LHCN-M2 (cell line): ENCODE measurements at places on chromosomes 11 and 22. TPM values are rescaled to one million over a fixed set of nuclear protein-coding genes. Genes with fewer than 3 reads are reported as not detected.

DNA sequence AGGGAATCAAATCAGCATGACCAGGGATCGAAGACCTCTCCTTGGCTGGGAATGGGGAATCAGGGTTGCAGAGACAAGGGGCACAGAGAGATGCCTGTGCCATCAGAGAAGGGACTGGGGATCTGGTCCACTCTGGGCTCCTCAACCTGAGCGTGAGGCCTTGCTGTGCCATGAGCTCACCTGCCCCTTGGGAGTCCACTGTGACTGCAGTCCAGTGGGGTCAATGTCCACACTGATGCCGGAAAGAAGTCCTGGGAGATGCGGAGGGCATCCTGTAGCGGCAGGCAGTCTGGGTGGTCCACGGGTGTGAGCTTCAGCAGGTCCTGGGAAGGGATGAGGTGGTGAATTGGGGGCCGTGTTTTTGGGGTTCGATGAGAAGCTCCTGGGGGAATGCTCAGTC, 7.3 kb upstream of the RGL4 start:
- DNase-seq: no peak

GRCh38 chr11:47536915-47537314, 16.0 kb downstream of the CELF1 start:
- DNase-seq: no peak

- DNase-seq: no peak
Observed at GRCh38 chr11:128195057-128195751, 392.2 kb downstream of the ETS1 start.

DNA sequence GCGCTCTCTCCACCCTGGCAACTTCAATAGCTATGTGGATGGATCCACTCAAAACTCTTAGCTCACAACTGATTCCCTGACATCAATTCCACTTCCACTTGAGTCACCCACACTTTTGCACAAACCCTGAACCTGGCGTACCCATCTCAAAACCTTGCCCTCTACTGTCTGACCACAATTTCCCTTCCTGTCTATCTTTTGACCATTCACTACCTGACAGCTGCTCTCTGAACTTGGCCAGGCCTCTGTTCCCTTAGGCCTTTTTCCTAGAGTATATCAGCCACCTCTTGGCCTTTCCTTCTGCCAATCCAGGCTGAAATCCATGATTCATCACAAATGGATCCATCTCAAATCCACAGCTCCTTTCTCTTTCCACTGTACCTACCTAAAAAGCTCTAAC, 106.0 kb downstream of the RPL27A start:
- peak; percentile 64 for DNase-seq

The AMOTL1 gene
- 30.2 and 39.8 TPM in 2 replicates for total RNA-seq

DNA sequence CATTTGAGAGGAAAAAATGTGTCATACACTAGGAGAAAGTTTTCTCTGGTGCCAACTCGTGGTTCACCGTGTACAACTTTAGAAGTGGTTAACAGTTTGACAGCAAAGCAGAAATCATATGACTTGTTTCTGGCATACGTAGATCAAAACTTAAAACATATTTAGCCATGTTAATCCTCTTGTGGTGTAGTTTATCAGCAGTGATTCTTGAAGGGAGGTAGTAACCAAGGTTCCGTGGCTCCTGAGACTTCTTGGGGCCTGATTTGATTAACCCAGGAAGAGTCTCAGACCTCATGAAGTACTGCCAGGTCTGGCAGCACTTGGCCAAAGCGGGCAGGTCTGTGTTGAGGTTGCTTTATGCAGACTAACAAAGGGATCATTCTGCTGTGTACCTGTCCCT, 40.5 kb downstream of the SREBF2 start:
- no peak for DNase-seq

The KRTAP5-1 gene
- not detected in 2 replicates for total RNA-seq

DNA sequence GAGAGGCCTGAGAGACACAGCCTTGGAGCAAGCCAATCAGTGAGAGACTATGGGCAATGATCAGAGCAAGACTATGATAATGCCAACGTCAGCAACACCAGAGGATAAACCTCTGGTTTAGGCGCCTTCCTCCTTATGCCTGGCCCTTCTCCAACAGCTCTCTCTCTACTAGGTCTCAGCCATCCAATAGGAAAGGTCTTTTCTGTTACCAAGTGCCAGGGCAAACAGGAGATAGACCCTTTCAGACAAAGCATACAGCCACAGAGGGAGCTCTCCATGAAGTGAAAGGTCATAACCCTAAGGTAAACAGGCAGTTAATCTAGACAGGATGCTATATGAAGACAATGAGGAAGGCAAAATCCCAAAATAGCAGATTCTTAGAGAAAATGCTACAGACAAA, 9.5 kb downstream of the STK33 start:
- DNase-seq: no peak

The BIRC3 gene
- 0.40 and 0.64 TPM in 2 replicates for total RNA-seq

DNA sequence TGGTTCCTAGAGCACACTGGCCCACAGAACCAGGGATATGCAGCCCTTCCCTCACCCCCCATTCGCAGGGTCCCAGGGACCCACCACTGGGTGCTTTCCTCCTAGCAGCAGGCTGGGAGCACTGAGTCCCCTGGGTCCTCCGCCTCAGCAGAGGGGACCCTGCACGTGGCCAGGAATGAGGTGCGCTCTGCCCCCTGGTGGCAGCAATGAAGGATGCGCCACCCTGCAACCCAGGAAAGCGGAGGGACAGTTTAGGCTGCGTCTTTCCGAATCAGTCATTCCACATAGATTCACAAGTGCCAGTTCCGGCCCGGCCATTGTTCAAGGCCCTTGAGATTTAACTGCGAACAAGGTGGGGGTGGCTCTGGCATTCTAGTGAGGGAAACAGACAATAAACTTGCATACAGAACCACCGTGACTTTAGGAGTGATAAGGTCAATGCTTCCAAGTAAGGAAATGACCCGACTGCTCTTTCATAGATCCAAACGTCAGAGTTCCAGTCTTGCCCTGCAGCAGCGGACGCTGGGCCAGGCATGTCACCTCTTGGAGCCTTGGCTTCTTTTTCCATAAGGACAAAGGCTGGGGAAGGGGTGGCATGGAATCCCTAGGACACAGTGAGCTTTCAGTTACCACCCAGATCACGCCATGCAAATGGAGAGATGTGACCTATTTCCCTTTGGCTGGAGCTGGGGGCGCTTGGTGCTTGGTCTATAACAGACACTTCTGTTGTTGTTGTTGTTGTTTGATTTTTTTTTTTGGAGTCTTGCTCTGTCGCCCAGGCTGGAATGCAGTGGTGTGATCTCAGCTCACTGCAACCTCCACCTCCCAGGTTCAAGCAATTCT, 7.7 kb downstream of the RIN1 start:
- DNase-seq: peak; percentile 76

GRCh38 chr22:24768537-24769374, 5.8 kb downstream of the PIWIL3 start:
- DNase-seq: peak; percentile 31
